ENCODE measurements at places on chromosomes 1 and 21. TPM values are rescaled to one million over a fixed set of nuclear protein-coding genes. Genes with fewer than 3 reads are reported as not detected.

RNU1-4 gene
- 2,323 TPM for total RNA-seq

RGL1 gene
- total RNA-seq, result 0.26 TPM

PLA2G2F gene
- not detected for total RNA-seq

OPRD1 gene
- under 0.01 TPM for total RNA-seq

FABP3 gene
- total RNA-seq, result 0.79 TPM

NBPF6 gene
- total RNA-seq, result not detected

OR10Z1 gene
- total RNA-seq, result not detected

CELA3A gene
- total RNA-seq, result not detected

KRTAP10-7 gene
- not detected for total RNA-seq

KRTAP21-2 gene
- total RNA-seq, result not detected

FAAH gene
- 10.2 TPM for total RNA-seq

PCBP3 gene
- not detected for total RNA-seq
